HT1080 (cell line): ENCODE measurements at places on chromosomes 4 and X.

- no peak for DNase-seq
Observed at GRCh38 chr4:72377491-72378194, 191.4 kb downstream of the ADAMTS3 start.

- DNase-seq, result peak; percentile 22
Observed at GRCh38 chr4:184911310-184911709, 85.5 kb upstream of the ACSL1 start.

- DNase-seq, result no peak
Observed at GRCh38 chr4:81870275-81870674, 398.6 kb upstream of the RASGEF1B start.

DNA sequence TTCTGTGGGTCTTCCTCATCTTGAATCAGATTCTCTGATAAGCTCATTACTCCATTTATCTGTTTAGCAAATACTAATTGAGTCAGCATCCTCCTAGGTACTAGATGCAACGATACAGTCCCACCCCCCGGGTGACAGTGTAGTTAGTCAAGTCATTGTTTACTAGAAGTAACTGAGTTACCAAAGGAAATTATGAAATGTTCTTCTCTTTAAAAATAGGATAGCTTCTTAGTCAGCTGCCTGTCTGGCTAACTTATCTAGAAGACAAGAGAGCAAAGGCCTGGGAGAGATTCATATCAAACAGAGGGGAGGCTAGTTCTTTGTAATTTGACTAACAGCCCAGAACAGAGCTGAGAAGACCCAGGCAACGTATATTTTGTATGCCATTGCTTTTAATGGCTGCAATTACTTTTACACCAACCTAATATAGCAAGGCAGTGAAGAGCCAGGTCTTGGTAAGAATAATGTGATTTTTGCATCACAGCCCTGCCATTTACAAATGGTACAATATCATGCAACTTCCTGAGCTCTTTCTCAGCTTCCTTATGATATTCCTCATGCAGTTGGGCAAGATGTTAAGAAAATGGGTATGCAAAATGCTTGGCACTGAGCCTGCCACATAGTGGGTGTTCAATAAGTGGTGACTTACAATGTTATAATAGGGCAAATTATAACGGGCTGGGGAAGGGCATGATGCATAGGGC is 149.9 kb downstream of the CHIC2 start:
- DNase-seq, result peak; percentile 85

GRCh38 chr4:118798658-118799057 is 37.3 kb downstream of the SEC24D start:
- no peak for DNase-seq

GRCh38 chr4:109263721-109264120 is 38.7 kb downstream of the COL25A1 start:
- no peak for DNase-seq

DNA sequence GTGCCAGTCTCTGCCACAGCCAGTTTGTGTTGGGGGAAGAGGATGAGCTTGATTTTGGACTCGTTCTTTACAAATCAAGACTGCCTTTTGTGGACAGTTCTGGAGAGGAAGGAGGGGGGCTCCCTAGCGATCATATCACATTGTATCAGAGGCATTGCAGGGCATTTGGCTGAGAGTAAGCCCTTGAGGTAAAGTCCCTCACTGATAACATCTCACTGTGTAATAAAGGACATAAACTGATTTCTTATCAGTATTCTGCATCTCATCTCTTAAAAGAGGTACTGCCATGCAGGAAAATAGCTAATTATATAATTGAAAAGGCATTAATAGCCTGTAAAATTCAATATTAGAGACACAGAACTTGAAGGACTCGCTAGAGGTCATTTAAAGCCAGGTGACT is 6.1 kb upstream of the IGFBP7 start:
- DNase-seq, result no peak

- no peak for DNase-seq
Observed at GRCh38 chr4:96103086-96103485, 263.2 kb downstream of the PDHA2 start.

DNA sequence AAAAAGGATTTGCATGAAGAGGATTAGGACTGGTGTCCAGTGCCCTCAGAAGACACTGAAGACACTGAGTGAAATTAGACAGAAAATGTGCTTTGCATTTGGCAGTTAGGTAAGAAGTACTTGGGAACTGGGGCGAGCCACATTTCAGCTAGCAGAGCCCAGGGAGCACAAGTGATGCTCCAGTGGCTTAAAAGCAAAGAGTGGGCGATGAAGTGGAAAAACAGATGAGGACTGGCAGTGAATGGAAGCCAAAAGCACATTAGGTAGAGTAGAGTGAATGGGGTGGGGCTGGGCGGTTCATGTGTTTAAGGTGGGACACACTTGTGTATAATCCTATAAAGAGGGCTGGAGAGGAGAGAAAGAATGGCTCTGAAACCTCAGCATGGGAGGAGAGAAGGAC is 18.4 kb downstream of the DCLK2 start:
- DNase-seq, result no peak

GRCh38 chrX:39814391-39814790 is 283.4 kb downstream of the BCOR start:
- peak; percentile 2 for DNase-seq

- DNase-seq, result no peak
Observed at GRCh38 chr4:109040441-109040840, 262.0 kb downstream of the COL25A1 start.

DNA sequence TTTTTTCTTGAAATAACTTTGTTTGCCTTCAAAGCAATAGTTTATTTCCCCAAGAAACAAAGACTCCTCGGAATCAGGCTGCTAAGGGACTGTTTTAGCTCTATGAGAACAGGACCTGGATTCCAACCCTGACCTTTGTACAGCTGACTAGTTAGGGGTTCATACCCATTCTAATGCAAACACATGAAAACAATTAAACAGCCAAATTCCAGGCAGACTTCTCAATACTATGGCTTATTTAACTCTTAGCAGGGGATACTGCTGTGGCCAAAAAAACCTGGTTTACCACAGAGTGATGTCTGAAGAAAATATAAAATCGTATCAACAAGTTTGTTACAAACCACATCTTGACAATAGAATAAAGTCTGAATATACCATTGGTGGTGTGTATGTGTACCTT is 129.6 kb upstream of the INTU start:
- DNase-seq, result no peak

GRCh38 chrX:8403988-8404387 is 60.6 kb upstream of the VCX3B start:
- no peak for DNase-seq

GRCh38 chr4:158238575-158238974 is 28.3 kb downstream of the TMEM144 start:
- no peak for DNase-seq

DNA sequence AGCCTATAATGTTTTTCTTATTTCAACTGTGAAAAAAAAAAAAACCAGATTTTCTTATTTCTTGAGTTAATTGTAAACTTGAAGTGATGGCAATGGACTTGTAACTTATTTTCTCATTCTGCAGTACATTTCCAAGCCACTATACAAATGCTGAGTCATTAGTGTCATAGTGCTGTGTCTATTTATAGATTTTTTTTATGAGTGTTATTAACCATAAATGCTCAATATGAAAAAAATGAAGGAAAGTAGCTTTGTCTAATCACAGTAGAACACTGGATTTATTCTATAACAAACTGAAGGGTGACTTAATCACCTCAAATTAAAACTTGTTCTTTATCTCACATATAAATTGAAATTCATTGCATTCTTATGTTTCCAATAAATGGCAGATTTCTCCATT is 718.6 kb downstream of the CCSER1 start:
- DNase-seq, result no peak

GRCh38 chr4:108695062-108695461 is 44.7 kb downstream of the OSTC start:
- no peak for DNase-seq

- no peak for DNase-seq
Observed at GRCh38 chr4:145625677-145626622, 6.8 kb downstream of the MMAA start.

DNA sequence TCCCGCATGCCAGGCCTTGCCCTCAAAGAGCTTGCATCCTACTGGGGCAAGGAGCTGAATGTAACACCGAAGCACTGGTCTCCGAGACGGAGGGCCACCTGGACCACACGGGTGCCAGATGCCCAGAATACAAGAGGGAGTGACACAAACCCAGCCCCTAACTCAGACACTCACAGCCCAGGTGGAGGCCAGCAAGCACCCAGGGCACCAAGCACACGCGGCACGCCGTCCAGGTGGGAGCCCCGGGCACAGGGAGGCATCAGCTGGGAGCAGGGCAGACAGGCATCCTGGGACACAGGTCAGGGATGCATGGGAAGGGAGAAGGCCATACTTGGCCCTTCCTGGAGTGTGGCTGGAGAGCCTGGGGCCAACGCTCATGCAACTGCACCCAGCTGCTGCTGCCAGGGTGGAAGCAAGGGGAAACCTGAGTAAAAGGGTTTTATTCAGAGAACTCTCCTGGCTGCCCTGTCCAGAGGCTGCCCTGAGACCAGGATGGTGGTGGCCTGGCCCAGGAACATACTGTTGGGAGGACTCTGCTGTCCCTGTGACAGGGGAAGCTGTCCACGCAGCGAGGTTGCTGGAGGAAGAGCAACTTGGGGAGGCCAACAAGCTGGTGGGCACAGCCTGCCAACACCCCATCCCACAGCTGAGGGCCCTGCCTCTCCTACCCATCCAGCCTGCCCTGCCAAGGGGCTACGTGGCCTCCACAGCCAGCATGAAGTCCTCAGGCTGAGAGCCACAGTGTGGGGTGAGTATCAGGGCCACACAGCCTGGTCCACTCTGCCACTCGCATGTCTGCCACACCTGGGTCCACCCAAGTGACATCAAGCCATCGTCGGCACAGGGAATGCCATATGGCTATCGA is 22.2 kb upstream of the PPP2R2C start:
- no peak for DNase-seq

- peak; percentile 56 for DNase-seq
Observed at GRCh38 chr4:176548571-176548970, 228.8 kb downstream of the SPCS3 start.

- DNase-seq, result no peak
Observed at GRCh38 chr4:87838205-87838604, 5.4 kb downstream of the MEPE start.
